ENCODE measurements at places on chromosomes 1 and 21. TPM values are rescaled to one million over a fixed set of nuclear protein-coding genes. Genes with fewer than 3 reads are reported as not detected.

- no peak for DNase-seq
Observed at GRCh38 chr1:93207211-93207610, 26.7 kb downstream of the CCDC18 start.

DNA sequence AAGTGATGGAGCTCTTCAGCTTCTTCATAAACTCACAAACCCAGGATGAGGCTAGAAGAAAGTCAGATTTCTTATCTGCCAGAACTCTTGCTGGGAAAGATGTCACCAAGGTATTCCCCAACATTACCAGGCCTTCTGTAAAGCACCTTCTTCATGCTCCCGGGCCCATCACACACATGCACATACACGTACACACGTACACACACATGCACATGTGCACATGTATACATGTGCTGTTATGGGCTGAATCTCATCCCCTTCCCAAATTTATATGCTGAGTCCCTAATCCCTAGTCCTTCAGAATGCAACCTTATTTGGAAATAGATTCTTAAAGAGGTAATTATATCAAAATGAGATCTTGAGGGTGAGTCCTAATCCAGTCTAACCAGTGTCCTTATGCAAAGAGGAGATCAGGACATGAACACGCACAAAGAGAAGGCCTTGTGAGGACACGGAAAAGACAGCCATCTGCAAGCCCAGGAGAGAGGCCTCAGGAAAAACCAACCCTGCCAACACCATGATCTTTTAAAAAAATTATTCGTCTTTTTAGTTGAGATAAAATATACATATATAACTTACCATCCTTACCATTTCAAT, 76.4 kb upstream of the LYST start:
- no peak for DNase-seq

Gene LRP8
- total RNA-seq, result 1.3 TPM

Gene SPATA45
- not detected for total RNA-seq

Gene ORC1
- total RNA-seq, result 0.29 TPM

All from right cardiac atrium (tissue), 5 donors.